ENCODE measurements at places on chromosomes 7 and 10.

- DNase-seq: no peak
Measured at GRCh38 chr10:13887761-13888160, 301.0 kb downstream of the PRPF18 start.

- no peak for DNase-seq
Measured at GRCh38 chr10:29394321-29394932, 105.6 kb downstream of the LYZL1 start.

DNA sequence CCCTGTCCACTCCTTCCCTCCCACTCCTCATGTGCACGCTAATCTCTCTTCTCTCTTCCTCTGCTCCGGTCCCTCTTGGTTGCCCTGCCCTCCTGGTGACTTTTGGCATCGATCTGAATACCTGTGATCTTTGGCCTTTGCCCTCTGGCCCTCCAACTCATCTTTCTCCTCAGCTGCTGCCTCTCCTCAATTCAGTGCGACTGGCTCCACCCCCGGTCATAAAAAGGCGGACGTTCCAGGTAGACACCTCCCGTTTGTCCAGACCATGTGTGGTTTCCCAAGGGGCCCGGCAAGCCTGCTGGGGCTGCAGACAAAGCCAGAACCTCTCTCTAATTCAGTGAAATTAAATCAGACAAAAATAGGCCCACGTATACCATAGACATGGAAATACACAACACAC lies 96.8 kb downstream of the COL13A1 start:
- no peak for DNase-seq

- DNase-seq: no peak
Measured at GRCh38 chr10:58436071-58436470, 50.9 kb downstream of the TFAM start.

- DNase-seq: no peak
Measured at GRCh38 chr7:5495581-5496375, 72.1 kb upstream of the TNRC18 start.

DNA sequence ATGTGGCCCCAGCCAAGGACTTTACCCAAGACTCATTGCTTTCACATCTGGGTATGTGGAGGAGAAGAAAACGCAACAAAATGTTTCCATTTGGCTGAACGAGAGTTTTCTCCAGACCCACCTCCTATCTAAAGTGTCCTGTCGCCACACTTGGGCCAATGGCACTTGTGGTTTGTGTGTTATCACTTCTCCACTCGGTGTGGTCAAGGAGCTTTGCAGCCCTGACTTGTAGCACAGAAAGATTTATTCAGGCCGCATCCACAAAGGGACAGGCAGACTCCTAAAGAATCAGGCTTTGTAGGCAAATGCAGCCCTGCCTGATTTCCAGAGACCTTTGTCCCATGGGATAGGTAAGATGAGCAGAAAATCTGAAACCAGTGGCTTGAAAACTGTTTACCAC lies 12.8 kb upstream of the LRRC4 start:
- no peak for DNase-seq

DNA sequence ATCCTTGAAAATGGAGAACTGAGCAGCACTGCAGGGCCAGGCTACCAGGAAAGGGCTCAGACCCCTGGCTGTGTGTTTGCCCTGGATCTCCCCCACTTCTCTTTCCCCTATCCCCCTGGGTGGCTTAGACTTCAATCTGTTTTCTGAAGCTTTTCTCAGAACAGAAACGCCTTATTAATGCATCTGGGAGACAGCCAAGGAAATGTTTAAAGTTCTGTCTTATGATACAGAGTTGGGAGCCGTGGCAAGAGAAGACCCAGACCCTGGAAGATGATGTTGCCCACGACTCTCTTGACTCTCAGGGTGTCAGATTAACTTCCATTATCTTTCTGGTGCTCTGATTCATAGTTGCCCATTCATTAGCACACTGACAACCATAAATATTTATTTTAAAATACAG lies 107.1 kb downstream of the EBLN1 start:
- DNase-seq: no peak

- no peak for DNase-seq
Measured at GRCh38 chr10:90344226-90344625, 513.6 kb downstream of the HTR7 start.

DNA sequence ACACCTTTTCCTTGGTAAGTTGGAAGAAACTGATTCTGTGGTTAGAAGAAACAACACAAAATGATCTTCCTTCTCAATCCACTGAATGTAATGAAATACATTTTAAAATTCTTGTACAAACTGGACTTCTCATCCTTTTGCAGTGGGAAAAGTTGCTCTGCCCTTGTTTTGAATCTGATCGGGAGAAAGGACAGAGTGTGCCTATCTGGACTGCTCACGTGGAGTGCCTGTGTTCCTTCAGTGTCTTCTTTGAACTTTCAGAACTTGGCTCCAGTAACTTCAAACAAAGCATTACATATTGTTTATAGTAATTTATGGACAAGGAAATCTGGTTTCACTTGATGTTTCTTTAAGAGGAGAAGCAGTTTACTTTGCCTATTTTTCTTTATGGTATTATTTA lies 17.1 kb downstream of the SLC26A3 start:
- DNase-seq: no peak

DNA sequence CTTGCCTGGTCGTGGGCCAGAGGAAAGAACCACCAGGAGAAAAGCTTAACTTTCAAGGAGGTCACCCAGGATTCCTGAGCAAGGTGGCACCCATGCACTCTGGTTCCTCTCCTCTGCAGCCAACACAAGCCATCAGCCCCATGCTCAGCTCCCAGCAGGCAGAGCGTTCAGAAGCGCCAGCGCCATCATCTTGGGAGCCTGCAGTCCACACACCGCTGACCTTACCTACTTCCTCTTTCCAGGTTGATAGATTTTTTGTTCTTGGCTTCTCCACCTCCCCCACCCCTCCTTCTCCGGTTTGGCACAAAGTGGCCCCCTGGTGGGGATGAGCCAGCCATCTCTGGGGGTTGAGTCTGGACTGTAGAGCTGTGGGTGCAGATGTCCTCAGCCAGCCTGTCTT lies 1.7 kb upstream of the WDR86 start:
- peak; percentile 78 for DNase-seq

- no peak for DNase-seq
Measured at GRCh38 chr10:33386926-33387325, 52.5 kb upstream of the NRP1 start.

- DNase-seq: no peak
Measured at GRCh38 chr7:27410812-27411544, 168.4 kb downstream of the EVX1 start.

DNA sequence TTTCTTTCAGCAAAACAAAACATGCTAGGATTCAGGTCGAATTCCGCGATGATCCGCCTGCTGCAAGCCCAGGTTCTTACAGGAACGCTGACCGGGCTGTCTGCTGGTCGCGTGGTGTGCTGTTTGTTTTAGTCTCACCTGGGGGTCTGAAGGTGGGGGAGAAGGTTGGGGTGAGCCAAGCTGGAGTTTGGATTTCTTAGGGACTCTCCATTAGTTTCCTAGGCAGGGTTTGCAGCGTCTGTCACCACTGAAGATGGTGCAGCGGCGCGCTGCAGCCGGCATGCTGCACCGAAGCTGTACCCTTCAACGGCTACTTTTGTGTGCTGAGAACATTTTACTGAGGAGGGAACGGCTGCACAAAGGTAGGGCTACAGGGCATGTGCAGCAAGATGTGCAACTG lies 48.7 kb downstream of the GCC1 start:
- no peak for DNase-seq
